ENCODE measurements at places on chromosomes 12 and 14.

DNA sequence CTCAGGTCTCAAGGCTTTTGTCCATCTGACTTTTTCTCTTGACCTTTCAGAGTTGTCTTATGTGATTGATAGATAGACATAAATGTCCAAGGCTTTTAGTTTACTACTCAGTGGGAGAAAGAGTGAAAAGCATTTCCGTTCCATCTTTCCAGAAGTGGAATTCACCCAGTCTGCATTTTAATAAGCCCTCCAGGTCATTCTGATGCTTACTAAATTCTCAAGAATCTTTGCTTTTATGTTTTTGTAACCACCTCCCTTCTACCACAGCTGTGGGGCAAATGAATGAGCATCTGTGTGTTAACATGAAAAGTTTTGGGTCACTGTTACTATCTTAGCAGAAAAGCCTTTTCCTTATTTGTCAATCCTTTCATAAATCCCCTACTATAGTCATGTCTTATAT lies 251.4 kb downstream of the LRIG3 start:
- DNase-seq, result no peak

GRCh38 chr14:39367387-39367751 lies 64.9 kb downstream of the FBXO33 start:
- DNase-seq, result no peak

GRCh38 chr12:1847411-1847810 lies 27.0 kb downstream of the LRTM2 start:
- DNase-seq, result no peak

- peak; percentile 74 for DNase-seq
Measured at GRCh38 chr12:54596526-54596946, 8.1 kb upstream of the PPP1R1A start.

- DNase-seq, result no peak
Measured at GRCh38 chr14:74133833-74134481, 49.2 kb downstream of the LIN52 start.

DNA sequence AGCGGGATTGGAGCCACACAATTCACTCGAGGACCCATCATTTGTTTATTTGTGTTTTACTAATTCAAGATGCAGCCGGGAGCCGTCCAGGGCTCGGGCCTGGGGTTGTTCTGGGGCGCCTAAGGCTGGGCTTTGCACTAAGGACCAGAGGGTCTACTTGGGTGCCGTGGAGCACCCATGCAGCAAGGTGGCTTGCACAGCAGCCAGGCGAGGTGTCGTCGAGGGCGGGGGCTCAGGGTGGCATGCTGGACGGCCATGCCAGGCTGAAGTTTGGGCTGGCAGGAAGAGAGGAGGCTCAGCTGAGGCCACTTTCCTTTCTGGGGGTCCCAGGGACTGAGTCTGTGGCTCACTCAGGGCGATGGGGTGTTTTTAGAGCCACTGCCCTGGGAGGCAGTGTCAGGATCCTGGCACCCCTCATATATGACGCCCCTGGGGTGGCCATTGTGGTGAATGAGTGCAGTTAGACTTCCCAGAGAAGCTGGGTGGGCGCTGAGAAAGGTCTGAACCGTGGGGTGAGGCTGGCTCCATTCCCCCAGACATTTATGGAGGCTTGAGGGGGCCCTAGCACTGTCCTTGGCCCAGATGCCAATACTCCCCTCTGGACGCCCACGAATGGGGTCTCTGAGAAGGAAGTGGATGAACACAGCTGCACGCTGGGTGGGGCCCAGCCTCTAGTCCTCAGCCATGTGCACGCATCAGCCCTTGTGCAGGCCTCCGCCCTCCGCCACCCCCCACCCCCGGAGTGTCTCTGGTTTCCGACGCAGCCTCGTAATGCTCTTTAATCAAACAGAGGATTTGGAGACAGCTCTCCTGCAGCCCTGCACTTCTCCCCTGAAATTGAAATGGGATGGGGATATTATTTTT lies 11.3 kb downstream of the MEG3 start:
- no peak for DNase-seq
